Testis (tissue), 5 donors: ENCODE measurements at places on chromosomes 2 and 18. TPM values are rescaled to one million over a fixed set of nuclear protein-coding genes. Genes with fewer than 3 reads are reported as not detected.

The GDF7 gene
- polyA plus RNA-seq = 0.69 TPM

The DCDC2C gene
- polyA plus RNA-seq = 9.9 TPM

The VWC2L gene
- polyA plus RNA-seq = 0.13 TPM

The POTEI gene
- polyA plus RNA-seq = 11.3 TPM

The GPR75 gene
- polyA plus RNA-seq = 2.3 TPM

The CD207 gene
- polyA plus RNA-seq = 1.5 TPM

The HSBP1L1 gene
- 6.0 TPM for polyA plus RNA-seq

The CABYR gene
- polyA plus RNA-seq = 554 TPM

The TMEM169 gene
- polyA plus RNA-seq = 1.0 TPM

The ZBTB7C gene
- polyA plus RNA-seq = 14.1 TPM
